Ovary (tissue), 10 donors: ENCODE measurements at places on chromosomes 16 and 17. TPM values are rescaled to one million over a fixed set of nuclear protein-coding genes. Genes with fewer than 3 reads are reported as not detected.

Gene CCDC154
- 1.3 TPM for total RNA-seq

Gene CCT6B
- 3.9 TPM for total RNA-seq

Gene SEC14L5
- total RNA-seq, result 0.11 TPM

Gene NRN1L
- 3.9 TPM for total RNA-seq

Gene MFAP4
- 168 TPM for total RNA-seq

Gene PRSS36
- total RNA-seq, result 0.28 TPM

Gene CHCT1
- not detected for total RNA-seq

Gene KRTAP4-1
- not detected for total RNA-seq

Gene TPPP3
- total RNA-seq, result 2.2 TPM

Gene C1QTNF8
- total RNA-seq, result not detected

Gene ITGA2B
- 1.5 TPM for total RNA-seq

Gene PPL
- total RNA-seq, result 8.8 TPM

Gene MPV17L
- total RNA-seq, result 12.0 TPM

Gene GDE1
- total RNA-seq, result 18.1 TPM

Gene CLEC18B
- 0.43 TPM for total RNA-seq

Gene PERCC1
- not detected for total RNA-seq

Gene SSTR5
- total RNA-seq, result not detected

Gene MMP25
- 0.72 TPM for total RNA-seq

Gene PCYT2
- 71.4 TPM for total RNA-seq

Gene GP1BA
- not detected for total RNA-seq

Gene CFAP52
- 1.0 TPM for total RNA-seq

Gene GUCY2D
- 0.42 TPM for total RNA-seq

Gene CD19
- total RNA-seq, result 0.71 TPM

Gene MYO15B
- 238 TPM for total RNA-seq

Gene SPNS2
- total RNA-seq, result 12.7 TPM

Gene CD300E
- 0.32 TPM for total RNA-seq

Gene ARHGAP44
- 6.8 TPM for total RNA-seq

Gene SULT1A2
- 1.1 TPM for total RNA-seq

Gene SPATA22
- not detected for total RNA-seq

Gene CDH5
- 6.0 TPM for total RNA-seq

Gene P2RX5
- total RNA-seq, result 1.1 TPM

Gene PRKCA
- 31.4 TPM for total RNA-seq

Gene DHRS7B
- 13.4 TPM for total RNA-seq

Gene CHAD
- total RNA-seq, result 0.57 TPM

Gene CTCF
- total RNA-seq, result 31.6 TPM

Gene GDPD3
- 2.6 TPM for total RNA-seq

Gene ENPP7
- not detected for total RNA-seq

Gene CA5A
- not detected for total RNA-seq

Gene FAM20A
- 13.2 TPM for total RNA-seq

Gene KRT31
- total RNA-seq, result not detected

Gene KRT27
- total RNA-seq, result not detected

Gene TBX21
- total RNA-seq, result not detected
